ENCODE measurements at places on chromosomes 7 and 10.
A peak's percentile ranks its signal among the peaks of the same experiment; 100 is the strongest.

- H3K36me3 ChIP-seq, result no peaks in the 10 kb centered on the region
- no peak overlapping the region for H3K27ac ChIP-seq
- no peaks in the 10 kb centered on the region for H3K27me3 ChIP-seq
- H3K4me3 ChIP-seq, result no peak overlapping the region
- H3K4me1 ChIP-seq, result peaks cover 5% of the 10 kb centered on the region
- no peak for ATAC-seq
These were observed 83.6 kb downstream of the NRCAM start for GRCh38 chr7:108372618-108373017.

DNA sequence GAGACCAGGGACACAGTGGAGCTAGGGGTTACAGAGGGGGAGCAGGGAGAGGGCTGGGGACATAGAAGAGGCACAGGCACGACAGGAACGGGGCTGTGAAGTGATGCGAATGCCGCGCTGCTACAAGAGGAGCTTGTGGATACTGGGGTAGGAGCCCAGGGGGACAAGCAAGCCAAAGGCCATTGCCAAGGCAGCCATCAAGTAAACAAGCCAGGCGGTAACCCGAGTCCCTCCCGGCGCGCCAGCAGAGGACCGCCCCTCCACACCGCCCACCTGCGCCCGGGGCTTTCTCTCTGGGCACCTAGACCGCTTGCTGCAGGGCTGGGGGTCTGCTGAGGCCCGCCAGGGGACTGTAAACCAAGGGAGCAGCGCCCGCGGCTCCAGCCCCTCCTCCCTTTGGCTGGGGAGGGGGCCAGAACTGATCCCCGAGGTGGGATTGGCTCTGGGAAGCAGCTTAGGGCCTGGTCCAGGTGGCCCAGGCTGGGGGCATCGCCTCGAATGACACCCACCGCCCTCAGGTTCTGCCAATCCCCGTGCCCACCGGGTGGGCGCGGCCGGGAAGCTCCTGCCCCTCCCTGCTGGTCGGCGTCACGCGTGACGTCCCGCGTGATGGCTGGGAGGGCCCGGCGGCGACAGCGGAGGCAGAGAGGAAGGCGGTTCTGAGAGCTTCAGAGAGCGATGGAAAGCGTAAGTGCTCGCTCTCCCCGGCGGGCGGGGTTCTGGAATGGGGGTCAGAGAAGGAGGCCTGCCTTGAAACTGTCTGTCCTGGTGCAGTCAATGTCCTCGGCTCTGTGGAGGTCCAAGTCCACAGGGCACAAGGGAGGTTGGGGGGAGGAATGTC lies 982 bp downstream of the SFXN3 start:
- H3K4me3 ChIP-seq, result peak overlapping the region; percentile 90
- H3K4me1 ChIP-seq, result peaks cover 23% of the 10 kb centered on the region
- peaks cover 30% of the 10 kb centered on the region for H3K27me3 ChIP-seq
- peaks cover 13% of the 10 kb centered on the region for H3K36me3 ChIP-seq
- H3K27ac ChIP-seq, result peak overlapping the region; percentile 63

DNA sequence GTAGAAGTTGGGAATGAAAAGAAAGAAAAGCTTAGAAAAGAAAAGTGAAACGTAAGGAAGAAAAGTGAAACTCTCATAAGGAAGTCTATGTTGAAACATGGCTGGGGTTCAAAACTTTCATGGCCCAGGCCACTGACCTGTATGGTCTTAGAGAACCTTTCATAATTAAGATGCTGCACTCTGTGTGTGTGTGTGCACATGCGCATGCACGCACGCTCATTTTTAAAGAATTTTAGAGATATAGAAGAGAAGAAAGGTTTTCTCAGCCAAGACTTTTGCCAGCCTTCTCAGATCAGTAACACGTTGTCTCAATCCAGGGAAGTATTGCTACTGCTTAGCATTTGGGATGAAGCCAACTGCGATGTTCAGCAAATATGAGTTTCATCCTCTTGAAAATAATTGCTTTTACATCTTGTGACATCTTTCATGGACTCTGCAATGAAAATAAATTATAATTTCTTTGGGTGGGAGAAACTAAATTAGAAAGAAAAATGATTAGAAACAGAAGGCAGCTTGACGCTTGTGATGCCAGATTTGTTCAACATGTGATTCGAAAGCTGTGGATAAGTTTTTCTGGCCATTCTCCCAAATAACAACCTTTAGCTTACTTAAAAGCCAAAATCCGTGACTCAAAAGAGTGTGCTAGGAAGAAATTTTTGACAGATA lies 16.2 kb upstream of the SLC26A4 start:
- peak overlapping the region; percentile 14 for H3K27ac ChIP-seq
- no peak overlapping the region for H3K4me3 ChIP-seq
- H3K36me3 ChIP-seq, result peaks cover 5% of the 10 kb centered on the region

GRCh38 chr7:43790006-43790405 lies 31.5 kb downstream of the BLVRA start:
- no peaks in the 10 kb centered on the region for H3K27me3 ChIP-seq
- H3K4me1 ChIP-seq, result no peaks in the 10 kb centered on the region
- ATAC-seq, result no peak
- no peak overlapping the region for H3K27ac ChIP-seq
- H3K36me3 ChIP-seq, result peaks cover 36% of the 10 kb centered on the region

- H3K4me3 ChIP-seq, result no peak overlapping the region
- no peak for ATAC-seq
- no peaks in the 10 kb centered on the region for H3K36me3 ChIP-seq
- peaks cover 33% of the 10 kb centered on the region for H3K27me3 ChIP-seq
These were observed 2.2 kb downstream of the STRIP2 start for GRCh38 chr7:129436335-129436923.
